ENCODE measurements at places on chromosomes 11 and 22.

DNA sequence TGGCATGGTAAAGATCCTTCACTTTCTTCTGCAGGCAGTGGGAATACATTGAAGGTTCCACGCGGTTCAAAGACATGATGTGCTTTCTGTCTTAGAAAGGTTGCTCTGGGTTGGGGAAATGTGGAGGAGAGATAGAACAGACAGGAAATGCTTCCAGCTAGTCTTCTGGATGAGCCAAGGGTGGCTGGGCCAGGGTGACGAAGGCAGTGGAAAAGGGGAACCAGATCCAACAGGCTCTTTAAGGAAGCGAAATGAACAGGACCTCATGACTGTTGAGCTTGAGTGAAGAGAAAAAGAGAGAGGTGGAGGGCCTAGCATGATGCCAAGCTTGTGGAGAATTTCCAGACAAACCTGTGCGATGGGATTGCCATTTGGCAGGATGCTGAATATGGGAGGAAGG, 56.4 kb upstream of the LMO1 start:
- peak; percentile 20 for DNase-seq

DNA sequence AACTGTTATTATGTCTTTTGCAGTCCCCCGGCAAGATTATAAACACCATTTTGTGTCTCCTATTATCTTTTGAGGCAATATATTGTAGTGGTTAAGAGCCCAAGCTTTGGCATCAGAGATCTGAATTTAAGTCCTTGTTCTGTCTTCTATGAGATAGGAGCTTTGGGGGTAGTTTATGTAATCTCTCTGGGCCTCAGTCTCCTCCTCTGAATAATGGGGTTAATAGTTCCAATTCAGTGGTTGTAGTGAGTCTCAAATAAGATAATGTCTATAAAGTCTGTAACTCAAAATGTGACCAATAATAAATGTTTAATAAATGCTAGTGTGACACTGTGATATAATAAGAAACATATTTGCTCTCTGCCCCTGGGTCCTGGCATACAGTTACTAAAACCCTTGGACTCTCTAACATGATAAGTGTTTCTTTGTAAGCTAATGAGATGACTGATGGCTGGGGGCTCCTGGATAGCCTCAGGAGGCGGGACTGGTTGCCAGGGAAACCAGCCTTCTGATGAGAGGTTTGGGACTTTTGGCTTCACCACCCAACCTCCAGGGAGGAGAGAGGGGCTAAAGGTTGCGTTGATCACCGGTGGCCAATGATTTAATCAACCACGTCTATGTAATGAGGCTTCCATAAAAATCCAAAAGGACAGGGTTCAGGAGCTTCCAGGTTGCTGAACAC, 183.4 kb upstream of the MTMR2 start:
- DNase-seq = no peak

DNA sequence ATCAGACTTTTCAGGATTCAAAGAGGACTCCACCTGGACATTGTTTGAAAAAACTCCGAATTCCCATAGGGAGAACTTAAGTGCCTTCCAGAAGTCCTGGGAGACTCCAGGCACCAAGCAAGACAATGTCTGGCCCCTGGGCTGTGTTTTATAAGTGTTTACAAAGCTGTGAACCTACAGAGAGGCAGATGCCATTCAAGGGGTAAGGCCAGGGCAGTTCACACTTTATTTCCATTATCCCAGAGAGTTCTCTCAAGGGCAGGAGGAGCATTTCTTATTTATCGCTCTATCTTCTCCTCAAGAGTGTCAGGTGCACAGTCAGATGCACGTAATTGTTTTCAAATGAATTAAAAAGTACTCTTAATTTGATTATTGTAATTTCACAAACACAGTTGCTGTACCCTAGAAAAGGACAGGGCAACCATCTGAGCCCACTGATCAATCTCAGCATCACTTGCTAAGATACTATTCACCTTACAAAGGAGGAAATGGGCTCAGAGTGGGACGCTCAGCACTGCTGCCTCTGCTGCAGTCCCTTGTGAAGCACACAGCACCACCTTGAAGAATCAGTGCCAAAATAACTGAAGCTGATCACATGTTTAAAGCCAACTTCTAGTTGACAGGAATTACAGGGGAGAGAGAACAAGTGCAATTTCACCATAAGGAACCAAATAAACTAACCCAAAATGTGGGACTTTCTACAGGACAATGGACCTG, 35.0 kb downstream of the RASSF10 start:
- DNase-seq = no peak

- DNase-seq = no peak
Observed at GRCh38 chr11:115739878-115740277, 235.7 kb upstream of the CADM1 start.
